KG1 (cell line): ENCODE measurements at places on chromosomes 4 and X.

GRCh38 chr4:129550281-129550785, 454.4 kb downstream of the C4orf33 start:
- no peak for DNase-seq

- no peak for DNase-seq
Measured at GRCh38 chr4:40502220-40502619, 127.4 kb downstream of the RBM47 start.

- DNase-seq, result no peak
Measured at GRCh38 chrX:40683245-40683644, 35.9 kb upstream of the CXorf38 start.

DNA sequence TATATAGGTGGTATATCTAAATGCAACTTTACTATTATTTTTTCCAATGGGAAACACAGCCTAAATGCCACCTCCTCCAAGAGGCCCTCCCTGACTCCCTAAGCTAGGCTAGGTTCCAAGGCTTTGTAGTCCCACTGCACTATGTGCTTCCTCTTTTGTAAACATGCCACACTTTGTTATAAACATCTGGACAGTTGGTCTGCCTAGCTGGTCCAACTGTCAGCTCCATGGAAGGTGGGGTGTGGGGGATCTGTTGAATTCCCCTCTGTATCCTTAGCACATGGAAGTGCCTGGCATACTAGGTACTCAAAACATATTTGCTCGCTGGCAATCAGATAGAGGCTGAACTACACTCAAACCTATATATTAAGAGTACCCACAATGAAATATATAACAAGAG, 63.4 kb downstream of the SLC9A7 start:
- DNase-seq, result no peak

GRCh38 chrX:20693078-20693477, 426.4 kb upstream of the RPS6KA3 start:
- no peak for DNase-seq

- no peak for DNase-seq
Measured at GRCh38 chr4:42767669-42768068, 110.8 kb upstream of the ATP8A1 start.

- DNase-seq, result no peak
Measured at GRCh38 chr4:189979196-189980047, 38.8 kb downstream of the FRG1 start.

DNA sequence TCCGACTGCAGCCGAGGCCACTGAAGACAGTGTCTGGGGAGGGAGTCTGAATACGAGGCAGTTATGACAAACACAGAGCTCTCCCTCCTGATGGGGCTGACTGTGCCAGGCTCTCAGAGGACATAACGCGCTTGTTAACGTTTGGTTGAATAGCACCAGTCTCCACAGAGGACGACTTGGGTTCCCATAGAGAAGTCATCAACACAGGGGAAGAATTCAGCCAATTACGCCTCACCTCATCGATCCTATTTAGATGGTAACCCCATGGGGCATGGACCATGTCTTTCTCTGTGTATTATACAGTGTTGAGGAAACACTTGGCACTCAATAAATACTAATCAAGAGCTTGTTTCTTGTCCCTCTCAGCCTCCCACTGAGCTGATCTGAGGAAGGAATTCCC, 642.6 kb upstream of the LCORL start:
- no peak for DNase-seq

- no peak for DNase-seq
Measured at GRCh38 chr4:99947608-99948007, 1.2 kb upstream of the DNAJB14 start.
